ENCODE measurements at places on chromosomes 12 and 14. TPM values are rescaled to one million over a fixed set of nuclear protein-coding genes. Genes with fewer than 3 reads are reported as not detected.

- H3K27ac ChIP-seq: no peak overlapping the region
- H3K4me3 ChIP-seq: no peak overlapping the region
- H3K27me3 ChIP-seq: peaks cover 24% of the 10 kb centered on the region
- no peak for DNase-seq
Observed at GRCh38 chr14:104979758-104980610, 1.8 kb upstream of the AHNAK2 start.

DNA sequence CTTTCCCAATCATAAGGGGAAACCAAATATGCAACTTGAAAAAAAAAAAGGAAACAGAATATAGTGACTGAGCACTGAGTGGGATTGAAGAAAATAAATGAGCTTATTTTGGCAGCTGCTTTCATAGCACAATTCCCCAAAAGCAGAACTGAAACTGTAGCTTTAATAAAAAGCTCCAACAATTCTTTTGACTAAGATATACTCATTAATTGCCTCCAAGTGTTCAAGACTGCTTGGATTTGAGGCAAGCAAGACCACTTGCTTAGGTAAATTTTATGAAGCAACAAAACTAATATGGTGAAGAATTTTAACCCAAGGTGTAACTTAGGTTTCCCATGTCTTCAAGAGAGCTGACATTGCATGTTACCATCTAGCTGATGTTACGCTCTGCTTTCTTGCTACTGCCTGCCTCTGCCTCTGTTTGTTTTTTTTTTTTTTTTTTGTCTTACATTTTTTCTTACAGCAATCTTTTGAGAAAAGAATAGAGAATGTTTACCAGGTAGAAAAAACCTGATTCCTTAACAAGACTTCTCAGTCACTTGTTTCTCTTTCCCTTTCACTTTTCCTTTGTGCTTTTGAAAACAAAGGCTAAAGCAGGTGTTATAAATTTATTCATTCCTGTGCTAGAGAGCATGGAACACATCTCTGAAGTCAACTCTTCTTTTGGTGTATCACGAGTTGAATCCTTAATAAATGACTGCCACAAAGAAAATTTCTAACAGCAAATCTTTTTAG lies 134.4 kb downstream of the BCAT1 start:
- peak overlapping the region; percentile 82 for H3K27ac ChIP-seq
- no peak for DNase-seq
- peaks cover 29% of the 10 kb centered on the region for H3K36me3 ChIP-seq
- H3K27me3 ChIP-seq: no peaks in the 10 kb centered on the region
- peak overlapping the region; percentile 82 for H3K4me3 ChIP-seq

- H3K36me3 ChIP-seq: no peaks in the 10 kb centered on the region
- H3K27me3 ChIP-seq: no peaks in the 10 kb centered on the region
- no peak for DNase-seq
- no peak overlapping the region for H3K4me3 ChIP-seq
- H3K4me1 ChIP-seq: no peaks in the 10 kb centered on the region
Observed at GRCh38 chr14:28120391-28120790, 646.2 kb upstream of the FOXG1 start.

Gene NPAS3
- not detected for total RNA-seq

Gene ALKBH1
- 19.2 TPM for total RNA-seq

Gene TAS2R13
- total RNA-seq: 1.3 TPM

Gene CLEC4C
- not detected for total RNA-seq

Gene KRT74
- total RNA-seq: not detected

Measured in activated CD4-positive, alpha-beta T cell treated with anti-CD3 and anti-CD28 coated beads, Interleukin-2, amount 10 ng/mL, durations not matched to agents 24 days and 14 days (primary cell).